Renal cortical epithelial cell (primary cell): ENCODE measurements at places on chromosomes 6 and 20. TPM values are rescaled to one million over a fixed set of nuclear protein-coding genes. Genes with fewer than 3 reads are reported as not detected.
A peak's percentile ranks its signal among the peaks of the same experiment; 100 is the strongest.

The SLC35D3 gene
- not detected in 2 replicates for total RNA-seq

The MLN gene
- not detected in 2 replicates for total RNA-seq

The MAFB gene
- total RNA-seq, result 0.35 and 3.4 TPM in 2 replicates

The PLCB1 gene
- 0.17 and 2.0 TPM in 2 replicates for total RNA-seq

The PTPRT gene
- not detected in 2 replicates for total RNA-seq

The FBXO5 gene
- 4.6 and 12.3 TPM in 2 replicates for total RNA-seq

- no peak for DNase-seq
These were observed 933 bp upstream of the ADGRB3 start for GRCh38 chr6:68633972-68634725.

DNA sequence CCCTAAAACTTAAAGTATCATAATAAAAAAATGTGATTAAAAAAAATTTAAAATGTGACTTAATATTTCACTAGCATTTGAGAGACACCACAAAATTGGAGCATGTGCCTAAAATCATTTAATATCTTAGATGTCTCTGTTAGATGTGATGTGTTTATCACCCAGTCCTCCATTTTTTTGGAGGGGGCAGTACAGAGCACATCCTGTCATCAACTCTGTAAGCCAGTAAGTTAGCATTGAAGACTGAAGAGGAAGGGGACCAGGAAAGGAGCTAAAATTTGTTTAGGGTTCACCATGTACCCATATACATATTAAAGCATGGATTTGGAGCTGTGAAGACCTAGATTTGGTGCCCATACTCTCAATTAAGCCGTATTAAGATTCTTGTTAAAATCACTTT is 30.7 kb upstream of the ADIG start:
- no peak for DNase-seq

- DNase-seq, result peak; percentile 27
These were observed 6.5 kb upstream of the ZSCAN9 start for GRCh38 chr6:28218312-28219248.

GRCh38 chr6:102216232-102216631 is 822.7 kb downstream of the GRIK2 start:
- no peak for DNase-seq

GRCh38 chr6:9103876-9104521 is 668.7 kb upstream of the SLC35B3 start:
- no peak for DNase-seq

- DNase-seq, result no peak
These were observed 471.5 kb downstream of the HDGFL1 start for GRCh38 chr6:23040899-23041298.

DNA sequence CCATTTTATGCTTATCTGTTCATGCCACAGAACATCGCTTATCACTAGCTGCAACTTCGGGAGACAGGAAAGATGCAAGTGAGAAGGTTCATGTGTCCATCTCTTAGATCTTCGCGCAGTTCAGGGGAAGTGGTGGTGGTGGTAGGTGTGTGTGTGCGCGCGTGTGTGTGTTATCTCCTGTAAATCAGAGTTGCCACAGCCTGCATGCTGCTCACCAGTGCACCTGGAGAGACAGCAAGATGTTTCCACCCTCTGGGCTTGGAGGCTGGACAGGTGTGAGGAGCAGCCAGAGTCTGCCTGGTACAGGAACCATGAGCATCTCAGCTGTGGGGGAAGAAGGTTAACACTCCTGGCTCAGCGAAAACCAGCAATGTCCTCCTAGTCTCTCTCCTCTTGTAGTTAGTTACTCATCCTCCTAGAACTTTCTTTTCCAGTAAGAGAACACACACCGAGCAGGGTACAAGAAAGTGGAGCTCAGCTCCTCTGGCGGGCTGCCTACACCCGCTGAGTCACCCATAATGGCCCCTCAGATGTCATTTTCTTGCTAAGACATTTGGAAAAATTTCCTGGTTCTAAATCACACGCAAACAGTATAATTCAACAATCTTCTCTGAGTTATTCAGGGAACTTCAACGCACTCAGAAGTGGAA is 5.1 kb upstream of the TUBB1 start:
- no peak for DNase-seq

DNA sequence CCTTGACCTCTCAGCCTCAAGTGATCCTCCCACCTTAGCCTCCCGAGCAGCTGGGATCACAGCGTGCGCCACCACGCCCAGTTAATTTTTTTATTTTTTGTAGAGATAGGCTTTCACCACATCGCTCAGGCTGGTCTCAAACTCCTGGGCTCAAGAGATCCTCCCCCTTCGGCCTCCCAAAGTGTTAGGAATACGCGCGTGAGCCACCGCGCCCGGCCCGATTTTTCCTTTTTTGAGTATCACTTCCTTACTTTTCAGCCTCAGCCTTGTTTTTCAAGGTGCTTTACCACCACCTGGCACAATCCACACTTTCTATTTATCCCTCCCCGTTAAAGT is 791 bp upstream of the STX11 start:
- DNase-seq, result no peak

DNA sequence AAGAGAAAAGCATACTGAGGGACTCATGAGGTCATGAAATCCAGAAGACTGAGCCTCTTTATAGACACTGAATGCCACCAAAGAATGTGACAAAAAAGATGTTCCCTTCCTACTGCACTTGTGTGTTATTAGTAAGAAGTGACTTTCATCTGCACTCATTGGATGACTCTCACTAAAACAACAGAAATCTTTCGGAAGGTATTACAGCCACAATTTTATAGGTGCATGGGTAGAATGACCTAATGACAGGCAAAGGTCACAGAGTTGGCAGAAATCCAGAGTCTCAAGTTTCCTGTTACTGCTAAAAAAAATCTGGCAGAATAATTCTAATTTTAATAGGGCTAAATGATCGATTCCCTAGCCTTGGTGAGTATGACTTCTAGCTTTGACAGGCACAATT is 13.3 kb downstream of the PKHD1 start:
- peak; percentile 44 for DNase-seq

- DNase-seq, result no peak
These were observed 91.4 kb upstream of the ATXN1 start for GRCh38 chr6:16852671-16853070.

DNA sequence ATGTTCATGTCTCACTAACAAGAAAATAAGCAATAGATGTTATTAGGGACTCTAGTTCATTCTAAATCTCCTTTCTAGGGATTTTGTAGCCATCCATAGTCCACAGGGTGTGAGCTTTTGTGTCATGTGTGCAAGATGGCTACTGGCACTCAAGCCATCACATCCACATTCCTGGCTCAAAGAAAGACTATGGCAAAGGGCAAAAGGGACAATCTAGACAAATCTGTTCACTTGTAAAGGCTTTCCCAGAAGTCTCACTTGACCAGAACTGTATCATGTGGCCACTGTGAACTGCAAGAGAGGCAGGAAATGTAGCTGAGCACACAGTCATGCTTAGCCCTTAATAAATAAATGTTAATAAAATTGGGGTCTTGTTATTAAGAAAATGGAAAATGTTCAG is 212.6 kb upstream of the EXOC2 start:
- DNase-seq, result no peak

DNA sequence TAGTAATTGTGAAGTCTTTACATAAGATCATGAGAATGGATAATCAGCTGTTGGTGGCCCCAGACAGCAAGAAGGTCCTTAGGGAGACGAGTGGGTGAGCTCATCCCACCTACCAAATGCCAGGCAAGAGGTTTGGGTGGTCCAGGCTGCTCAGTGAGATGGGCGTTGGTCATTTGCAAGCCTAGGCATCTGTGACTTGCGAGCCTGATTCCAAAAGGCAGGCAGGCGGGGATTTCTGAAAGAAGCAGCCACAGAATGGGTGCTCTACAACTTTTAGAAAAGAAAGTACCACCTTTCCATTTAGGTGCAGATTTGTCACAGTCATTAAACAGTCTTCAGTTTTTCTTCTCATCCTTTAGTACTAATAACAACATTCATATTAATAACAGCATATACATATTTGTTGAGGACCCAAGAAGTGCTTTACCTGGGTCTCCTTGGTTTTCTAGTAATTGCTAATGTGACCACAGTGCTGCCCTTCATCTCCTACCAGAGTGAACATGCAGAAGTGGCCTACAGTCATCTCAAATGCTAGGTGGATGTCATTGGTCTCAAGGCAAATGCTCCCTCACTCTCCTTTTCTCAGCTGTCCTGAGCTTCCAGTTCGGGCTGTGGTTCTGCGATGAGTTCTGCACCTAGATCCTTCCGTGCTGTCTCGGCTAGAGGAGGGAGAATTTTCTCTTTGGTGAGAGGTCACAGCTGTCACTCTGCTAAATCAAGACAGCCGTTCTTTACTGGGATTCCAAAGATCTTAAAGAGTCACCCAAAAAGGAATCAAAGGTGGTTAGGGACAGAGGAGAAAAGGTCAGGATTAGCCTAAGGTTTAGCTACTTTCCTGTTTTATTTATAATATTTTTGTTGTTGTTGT is 2.7 kb downstream of the WRNIP1 start:
- DNase-seq, result no peak

GRCh38 chr20:32153771-32154170 is 44.3 kb downstream of the TM9SF4 start:
- no peak for DNase-seq

DNA sequence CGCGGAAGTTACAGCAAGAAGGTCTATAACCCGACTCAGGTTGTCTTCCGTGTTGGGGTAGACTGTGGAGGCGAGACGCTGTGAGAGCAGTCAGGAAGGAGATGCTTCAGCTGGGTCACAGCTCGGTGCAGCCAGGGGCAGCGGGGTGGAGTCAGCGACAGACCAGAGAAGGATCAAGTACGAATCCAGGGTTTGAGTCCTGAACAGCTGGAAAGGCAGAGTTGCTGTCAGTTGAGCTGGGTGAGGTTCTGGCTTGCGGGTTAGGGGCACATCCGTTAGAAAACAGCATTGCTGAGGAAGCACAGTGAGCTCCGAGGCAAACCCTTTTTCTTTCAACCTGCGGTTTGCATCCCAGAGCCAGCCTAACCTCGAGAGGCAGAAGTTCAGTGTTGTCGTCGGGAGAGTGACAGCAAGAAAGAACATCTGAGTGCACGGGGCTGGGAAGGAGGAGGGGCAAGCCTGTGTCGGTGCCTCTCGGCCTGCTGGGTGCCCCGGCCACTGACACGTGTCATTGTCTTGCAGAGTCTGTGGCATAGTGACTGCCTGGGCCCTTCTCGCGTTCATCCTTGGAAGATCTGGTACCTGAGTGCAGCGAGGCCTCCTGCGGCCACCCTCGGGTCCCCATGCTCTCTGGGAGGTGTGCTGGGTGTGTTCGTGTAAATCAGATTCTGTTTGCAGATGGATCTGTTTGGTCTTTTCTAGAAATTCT is 20.0 kb downstream of the PNLDC1 start:
- no peak for DNase-seq

- DNase-seq, result peak; percentile 96
These were observed 16.5 kb downstream of the ACTR5 start for GRCh38 chr20:38764567-38765318.

GRCh38 chr20:56439771-56440291 is 27.8 kb downstream of the CASS4 start:
- peak; percentile 14 for DNase-seq

DNA sequence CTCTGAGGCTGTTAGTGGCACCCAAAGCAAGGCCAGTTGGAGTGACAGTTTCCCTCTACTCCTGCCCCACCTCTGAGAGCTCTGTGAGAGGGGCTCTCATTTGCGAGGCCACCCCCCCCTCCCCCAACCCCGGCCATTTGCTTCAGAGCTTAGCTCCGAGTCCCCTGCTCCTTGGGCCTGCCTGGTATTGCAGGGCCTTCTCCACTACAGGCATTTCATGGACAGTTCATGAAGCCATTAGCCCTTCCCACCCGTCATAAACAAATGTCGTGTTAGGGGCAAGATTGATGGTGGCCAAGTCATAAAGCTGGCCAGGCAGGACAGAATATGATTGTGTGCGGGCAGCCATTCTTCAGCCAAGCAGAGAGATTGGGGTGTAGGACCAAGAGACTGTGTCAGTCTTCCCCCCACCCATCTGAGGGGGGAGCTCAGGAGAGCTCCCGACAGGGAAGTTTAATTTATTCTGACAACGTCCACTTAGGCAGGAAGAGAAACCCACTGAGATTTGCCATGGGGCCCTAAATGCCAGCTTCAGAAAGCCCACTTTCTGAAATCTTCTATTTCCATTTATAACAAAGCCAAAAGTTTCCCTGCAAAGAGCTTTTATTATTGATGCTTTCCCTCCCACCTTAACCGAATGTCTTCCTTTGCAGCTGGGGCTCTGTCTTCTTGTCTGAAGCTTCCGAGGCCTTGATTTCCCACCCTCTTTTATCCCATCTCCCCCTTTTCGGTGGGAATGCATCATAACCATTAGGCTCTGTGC is 7.2 kb downstream of the FOXC1 start:
- DNase-seq, result no peak

GRCh38 chr6:28940294-28940857 is 16.6 kb upstream of the TRIM27 start:
- peak; percentile 57 for DNase-seq

DNA sequence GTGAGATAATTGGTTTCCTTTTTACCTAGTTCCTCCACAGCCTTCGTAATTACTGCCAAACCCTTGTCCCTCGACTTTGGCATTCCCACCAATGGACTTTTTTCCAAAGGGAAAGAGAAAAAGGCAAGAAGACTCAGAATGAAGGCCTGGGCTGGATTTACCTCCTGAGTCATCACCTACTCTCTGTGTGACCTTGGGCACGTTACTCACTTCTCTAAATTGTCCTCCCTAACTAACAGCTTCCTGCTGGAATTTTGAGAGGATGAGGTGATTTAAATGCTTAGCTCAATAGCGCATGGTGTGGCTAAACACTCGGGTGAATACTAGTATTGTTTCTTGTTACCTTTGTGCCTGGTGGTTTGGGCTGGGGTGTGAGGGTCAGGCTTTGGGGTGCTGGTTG is 146.6 kb downstream of the DHX35 start:
- peak; percentile 14 for DNase-seq

DNA sequence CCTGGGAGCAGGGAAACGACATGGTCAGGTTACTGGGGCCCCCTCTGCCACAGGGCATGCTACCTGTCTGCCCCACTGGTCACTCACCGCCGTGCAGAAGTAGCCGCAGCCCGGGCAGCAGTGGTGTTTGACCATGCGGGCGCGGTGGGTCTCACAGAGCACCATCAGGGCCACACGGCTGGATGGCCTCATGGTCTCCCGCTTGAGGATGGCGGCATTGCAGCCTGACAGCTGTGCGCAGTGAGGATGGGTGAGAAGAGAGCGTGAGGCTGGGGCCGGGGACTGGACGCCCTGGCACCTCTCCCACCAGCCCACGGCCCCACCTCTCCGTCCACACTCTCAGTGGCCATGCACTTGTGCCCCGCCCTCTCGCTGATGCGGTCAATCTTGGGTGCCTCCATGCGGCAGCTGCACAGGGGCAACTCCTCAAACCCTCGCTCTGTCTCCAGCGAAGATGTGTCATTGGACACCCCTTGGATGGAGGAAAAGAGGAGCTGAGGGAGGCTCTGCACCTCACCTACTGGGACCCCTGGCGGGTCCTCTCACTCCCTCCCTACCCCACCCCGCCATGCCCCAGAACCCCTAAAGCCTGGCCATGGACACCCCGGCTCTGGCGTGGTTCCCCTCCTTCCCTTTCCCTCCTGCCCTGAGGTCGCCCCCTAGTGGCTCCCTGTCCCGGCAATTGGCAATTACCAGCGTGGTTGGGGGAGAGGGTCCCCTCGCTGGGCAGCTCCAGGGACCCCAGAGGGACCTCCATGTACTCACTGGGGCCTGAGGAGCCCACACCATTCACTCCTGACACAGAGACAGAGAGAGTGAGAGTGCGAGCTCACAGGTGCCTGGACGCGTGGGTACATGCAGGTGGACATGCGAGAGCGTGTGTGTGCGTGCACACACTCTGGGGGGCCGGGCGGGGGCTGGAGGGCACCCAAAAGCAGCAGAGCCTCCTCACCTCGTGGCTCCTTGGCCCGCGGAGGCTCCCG is 8.9 kb downstream of the EHMT2 start:
- DNase-seq, result no peak
